GDM1 (cell line): ENCODE measurements at places on chromosomes 12 and 14.

DNA sequence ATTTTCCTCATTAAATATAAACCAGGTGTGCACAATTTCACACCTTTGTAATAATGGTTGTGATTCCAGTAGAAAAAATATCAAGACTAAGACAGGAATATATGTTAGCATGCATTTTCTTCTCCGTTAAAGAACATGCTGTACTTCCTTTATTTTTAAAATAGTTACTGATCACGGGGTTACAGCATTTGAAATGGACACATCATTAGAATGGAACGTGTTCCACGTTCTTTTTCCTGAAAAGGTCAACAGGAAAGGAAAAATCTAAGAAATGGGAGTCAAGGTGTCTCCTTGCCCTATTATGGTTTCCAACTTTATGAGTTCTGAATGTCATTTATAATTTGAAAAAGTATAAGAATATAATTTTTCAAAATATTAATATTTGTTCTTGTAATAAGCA is 1325.7 kb downstream of the SLC16A7 start:
- DNase-seq: no peak

DNA sequence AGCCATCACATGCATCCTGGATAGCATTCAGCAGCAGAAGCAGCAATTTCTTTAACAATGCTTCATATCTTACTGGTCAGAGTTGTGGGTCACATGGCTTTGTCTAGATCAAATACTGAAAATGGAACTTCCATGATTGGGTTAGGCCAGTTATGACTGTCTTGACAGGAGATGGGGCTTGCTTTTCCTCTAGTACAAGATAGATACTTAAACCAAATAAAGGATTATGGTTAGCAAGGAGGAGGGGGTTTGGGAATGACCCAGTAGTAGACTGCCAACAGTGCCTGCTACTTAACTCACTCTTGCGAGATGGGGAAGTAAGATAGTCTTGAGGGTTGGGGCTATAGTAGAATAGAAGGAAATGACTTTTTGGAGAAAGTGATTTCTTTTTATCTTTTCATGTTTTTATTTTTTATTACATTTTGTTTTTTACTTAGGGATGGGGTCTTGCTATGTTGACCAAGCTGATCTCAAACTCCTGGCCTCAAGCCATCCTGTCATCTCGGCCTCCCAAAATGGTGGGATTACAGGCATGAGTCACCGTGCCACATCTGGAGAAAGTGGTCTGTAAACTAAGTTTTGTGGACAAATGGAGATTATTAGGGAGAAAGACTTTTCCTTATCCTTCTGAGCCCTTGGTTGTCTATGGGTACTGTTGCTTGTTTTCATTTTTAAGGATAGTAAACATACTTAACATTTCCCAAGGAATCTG is 37.6 kb downstream of the WNK1 start:
- no peak for DNase-seq

DNA sequence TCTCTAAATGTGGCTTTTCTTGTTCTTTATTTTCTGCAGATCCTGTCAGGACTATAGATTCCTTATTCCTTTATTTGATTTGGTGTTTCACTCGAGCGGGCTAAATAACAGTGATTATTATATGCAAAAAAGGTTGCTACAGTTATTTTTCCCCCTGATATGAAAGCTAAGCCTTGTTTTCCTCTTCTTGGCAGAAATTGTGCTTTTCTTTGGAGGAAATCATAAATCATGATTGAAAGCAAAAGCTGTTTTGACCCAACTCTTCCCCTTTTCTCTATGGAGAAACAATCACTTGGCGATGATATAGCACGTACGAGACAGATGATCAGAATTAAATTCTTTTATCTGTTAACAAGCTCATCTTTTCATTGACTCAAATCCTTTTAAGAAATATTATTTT is 31.4 kb downstream of the PPFIBP1 start:
- no peak for DNase-seq

DNA sequence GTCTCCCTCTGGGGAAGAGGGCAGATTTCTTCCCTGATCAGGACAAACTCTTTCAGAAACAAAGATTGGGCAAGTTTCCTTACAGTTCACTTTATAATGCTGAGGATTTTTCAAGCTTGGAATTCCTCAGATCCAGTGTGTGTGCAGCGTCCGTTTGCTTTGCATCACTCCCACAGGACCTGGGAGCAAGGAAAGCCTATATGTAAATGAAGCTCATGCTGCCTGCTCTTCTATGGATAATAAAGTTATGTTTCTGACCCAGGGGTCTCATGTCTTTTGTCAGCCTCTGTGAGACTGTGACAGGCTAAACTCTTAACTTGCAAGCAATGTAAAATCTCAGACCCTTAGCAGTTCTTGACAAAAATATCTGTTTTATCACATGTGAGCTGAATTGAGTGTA is 41.6 kb downstream of the TRHDE start:
- DNase-seq: no peak
